ENCODE measurements at places on chromosomes 12 and 14.

DNA sequence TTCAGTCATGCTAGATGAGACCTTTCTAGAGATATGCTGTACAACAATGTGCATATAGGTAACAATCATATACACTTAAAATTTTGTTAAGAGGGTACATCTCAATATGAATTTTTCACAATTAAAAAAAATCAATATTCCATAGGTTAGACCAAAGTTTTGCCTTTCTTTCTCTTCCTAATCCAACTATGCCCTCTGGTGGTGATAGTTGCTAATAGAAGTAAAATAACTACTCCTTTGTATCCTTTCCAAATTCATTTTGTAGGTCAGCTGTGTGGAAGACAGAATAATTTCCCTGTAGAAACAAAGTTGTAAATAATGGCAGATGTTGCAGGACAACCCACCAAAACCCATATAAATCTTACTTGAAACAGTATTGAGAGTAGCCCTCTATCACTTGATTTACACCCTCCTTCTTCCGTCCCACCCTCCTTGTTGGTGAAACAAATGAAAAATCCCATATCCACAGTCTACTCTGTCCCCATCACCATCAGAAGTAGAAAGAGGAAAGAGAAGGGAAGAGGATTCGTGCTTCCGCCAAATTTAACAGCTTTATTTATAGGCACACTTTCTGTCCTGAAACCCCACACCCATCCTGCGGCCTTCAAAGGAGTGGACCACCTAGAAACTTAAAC lies 34.2 kb upstream of the KICS2 start:
- no peak for DNase-seq

GRCh38 chr14:80428671-80429070 lies 217.4 kb upstream of the DIO2 start:
- DNase-seq: no peak

- DNase-seq: no peak
These were observed 13.2 kb downstream of the FMNL3 start for GRCh38 chr12:49693931-49694444.

DNA sequence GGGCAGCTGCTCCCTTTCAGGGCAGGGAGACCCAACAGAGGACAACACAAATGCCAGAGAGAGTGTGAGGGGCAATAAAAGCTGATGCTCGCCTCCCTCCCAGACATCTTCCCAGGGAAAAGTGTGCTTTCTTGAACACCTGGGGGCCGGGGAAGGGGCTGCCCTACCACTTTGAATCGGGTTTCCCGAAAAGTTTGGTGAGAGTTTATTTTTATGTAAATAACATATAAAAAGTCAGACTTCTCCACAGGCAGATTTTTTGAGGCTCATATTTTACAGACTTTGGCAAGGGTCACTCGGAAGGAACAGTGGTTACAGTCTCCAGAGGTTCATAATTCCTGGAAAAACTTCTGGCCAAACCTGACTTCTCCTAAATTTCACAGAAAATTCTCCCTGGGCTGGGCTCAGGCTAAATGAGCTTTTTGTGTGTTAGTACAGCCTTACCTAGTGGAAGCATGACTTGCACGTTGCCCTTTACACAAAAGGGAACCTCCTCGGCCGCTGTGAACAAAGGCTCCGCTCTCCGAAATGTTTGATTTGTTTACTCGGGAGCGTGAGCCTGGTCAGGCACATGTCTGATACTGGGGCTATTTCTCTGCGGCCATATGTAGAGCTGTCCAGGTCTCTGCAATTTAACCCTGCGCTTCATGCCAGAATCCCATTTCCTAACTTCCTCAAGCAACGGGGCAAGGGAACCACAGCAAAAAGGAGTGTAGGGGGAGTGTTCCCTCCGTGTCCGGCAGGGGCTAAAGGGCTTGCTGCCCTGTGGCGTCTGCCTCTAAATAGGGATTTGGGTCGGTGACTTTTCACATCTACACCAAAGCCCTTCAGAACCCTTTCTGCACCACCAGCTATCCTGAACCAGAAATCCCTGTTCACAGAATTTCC lies 3.4 kb downstream of the RTL1 start:
- DNase-seq: no peak

GRCh38 chr12:110741341-110742095 lies 1.2 kb downstream of the PPP1CC start:
- no peak for DNase-seq

- no peak for DNase-seq
These were observed 230.5 kb upstream of the EGLN3 start for GRCh38 chr14:34181338-34181737.

DNA sequence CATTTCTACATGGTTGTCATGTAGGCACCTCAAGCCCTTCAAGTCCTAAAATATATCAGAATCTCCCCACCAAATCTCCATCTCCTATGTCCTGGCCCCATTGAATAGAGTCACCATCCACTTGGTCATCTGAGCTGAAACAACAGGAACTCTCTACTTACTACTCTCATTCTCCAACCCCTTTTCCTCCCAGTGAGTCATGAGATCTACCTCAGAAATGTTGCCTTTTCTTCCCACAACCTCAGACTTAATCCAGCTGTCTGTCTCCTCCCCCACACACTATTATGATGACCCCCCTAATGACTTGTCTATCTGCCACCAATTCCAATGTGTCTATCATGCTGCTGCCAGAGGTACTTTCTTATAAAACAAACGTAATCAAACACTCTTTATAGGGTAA lies 72.3 kb upstream of the TMEM263 start:
- DNase-seq: no peak

DNA sequence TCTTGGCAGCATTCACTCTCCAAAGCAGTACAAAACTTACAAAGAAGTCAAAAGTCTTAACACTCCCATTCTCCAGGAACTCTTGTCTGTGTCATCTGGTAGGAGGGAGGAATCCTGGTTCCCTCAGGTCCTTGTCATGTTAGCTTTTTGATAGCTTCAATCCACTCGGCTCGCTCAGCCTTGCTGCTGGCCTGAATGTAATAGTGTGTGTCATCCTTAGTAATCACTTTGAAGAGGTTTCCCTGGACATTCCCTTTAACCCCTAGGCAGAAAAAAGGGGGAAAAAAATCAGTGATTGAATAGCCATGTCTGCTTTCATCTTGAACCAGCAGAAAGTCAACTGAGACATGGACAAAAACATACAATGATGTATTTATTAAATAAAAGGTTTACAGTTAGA lies 24.8 kb downstream of the PLEK2 start:
- DNase-seq: no peak

DNA sequence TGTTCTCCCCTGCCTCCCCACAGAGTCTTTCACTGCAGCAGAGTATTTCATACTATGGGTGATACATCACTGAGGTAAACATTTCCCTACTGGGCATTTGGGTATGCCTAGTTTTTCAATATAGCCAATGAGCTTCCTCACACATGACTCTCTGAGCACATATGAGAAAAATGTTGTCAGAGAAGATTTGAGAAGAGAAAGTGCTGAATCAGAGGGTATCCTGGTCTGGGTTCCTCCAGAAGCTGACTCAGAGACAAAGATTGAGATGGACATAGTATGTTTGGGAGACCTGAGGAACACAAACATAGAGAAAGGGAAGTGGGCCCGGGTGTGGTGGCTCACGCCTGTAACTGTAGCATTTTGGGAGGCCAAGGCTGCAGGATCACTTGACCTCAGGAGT lies 12.6 kb downstream of the SLC8B1 start:
- no peak for DNase-seq

- DNase-seq: no peak
These were observed 127.7 kb downstream of the SNAPC1 start for GRCh38 chr14:61889914-61890351.

DNA sequence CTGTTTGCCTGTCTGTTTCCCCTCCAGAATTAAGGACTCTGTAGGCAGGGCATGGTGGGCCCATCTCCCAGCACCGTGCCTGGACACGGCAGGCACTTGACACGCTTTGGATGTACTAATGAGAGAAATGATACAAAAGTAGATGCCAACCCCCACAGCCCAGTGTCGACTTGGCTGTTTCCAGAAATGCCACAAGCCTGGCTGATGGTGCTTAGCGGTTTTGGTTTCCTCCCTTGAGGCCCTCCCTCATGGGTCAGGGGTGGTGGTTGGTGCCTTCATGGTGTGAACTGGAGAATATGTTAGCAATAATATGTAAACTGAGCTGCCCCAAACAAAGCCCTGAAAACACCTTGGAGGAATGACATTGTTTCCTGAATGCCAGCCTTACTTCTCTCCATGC lies 55.5 kb upstream of the ESRRB start:
- no peak for DNase-seq

DNA sequence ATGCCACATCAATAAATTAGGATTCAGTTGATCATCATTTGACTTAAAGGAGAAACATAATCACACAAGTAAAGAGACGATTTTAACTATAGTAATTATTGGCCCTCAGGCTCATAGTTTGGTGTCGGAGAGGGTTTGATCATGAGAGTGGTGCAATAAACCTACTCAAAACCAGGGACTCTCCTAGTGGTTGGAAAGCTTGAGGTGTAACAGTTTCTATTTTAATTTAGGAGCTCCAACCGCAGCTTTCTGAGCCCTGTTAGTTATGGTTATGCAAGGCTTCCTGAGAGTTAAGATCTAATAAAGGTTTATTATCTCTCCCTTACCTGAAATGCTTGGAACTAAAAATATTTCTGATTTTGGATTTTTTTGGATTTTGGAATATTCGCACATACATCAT lies 36.4 kb downstream of the TMTC2 start:
- no peak for DNase-seq

GRCh38 chr12:114407842-114408411 lies 2.0 kb upstream of the TBX5 start:
- no peak for DNase-seq

DNA sequence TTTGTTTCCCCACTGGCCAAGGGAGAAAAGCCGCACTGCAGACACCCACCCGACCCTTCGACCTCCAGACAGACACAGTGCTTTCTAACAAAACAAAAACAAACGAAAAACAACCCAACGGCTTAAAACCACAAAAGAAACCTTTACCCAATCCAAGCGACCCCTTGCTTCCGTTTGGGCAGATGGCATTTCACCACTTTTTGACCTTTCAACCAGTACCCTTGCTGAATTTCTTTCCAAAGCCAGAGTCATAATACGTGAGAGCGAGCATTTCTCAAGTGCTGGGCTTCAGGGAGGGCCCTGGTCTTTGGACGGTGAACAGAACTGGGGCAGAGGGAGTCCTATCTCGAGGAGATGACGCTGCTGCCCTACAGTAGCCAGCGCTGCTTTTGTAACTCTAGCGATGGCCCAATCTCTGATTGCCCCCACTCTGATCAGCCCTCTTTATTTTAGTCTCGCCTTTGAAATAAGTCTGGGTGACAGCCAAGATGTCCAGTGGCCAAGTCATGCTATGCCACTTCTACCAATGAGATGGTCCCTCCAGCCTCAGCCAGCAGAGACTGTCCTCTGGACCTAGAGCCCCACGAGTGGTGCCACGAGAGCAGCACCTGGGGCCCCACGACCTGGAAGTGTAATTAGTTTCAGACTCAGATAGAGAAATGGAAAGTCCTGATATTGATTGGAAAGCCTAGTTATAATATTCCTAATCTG lies 21.9 kb upstream of the ADIPOR2 start:
- no peak for DNase-seq

DNA sequence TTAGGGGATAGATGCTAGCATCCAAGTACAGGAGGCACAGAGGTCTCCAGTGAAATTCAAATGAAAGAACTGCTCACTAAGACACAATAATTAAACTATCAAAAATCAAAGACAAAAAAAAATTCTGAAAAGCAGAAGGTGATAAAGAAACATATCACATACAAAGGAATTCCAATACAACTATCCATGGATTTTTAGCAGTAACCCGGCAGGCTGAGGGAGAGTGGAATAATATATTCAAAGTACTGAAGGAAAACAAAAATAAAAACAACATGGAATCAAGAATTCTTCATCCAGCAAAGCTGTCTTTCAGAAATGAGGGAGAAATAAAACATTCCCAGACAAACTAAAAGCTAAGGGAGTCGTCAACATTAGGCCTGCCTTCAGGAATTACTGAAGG lies 31.9 kb downstream of the A2M start:
- DNase-seq: no peak

- DNase-seq: no peak
These were observed 84.9 kb upstream of the DUSP6 start for GRCh38 chr12:89437231-89437630.

DNA sequence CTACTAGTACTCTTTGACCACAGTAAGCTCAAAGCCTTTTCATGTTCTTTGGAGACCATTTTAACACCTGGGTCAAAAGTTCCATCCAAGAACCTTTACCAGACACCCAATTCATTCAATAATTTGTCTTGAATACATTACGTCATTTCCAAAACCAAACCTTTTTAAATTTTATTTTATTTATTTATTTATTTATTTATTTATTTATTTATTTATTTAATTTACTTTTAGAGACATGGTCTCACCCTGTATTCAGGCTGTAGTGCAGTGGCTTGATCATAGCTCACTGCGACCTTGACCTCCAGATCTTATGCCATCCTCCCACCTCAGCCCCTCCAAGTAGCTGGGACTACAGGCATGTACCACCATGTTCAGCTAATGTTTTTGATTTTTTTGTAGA lies 113.5 kb downstream of the BCAT1 start:
- no peak for DNase-seq

- DNase-seq: no peak
These were observed 22.0 kb downstream of the VSX2 start for GRCh38 chr14:74261288-74261687.

- no peak for DNase-seq
These were observed 99.8 kb downstream of the PTGER2 start for GRCh38 chr14:52413729-52414408.

DNA sequence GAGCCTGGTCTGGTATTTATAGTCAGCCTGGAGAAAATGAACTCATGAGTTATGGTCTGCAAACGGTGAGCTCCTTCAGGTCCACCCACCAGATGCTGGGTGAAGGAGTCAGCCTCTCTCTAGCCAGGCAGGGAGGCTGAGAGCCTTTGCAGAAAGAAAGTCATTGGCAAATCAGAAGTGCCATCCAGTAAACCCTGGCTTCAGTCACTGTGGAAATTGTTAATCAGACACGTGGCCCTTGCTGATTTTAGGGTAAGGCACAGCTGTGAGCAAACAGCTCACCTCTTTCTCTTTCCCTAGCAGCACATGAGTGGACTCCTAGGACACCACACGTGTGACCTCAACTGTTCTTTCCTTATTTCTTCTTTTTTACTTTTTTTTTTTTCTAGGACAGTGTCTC lies 44.9 kb downstream of the CHST11 start:
- DNase-seq: no peak

DNA sequence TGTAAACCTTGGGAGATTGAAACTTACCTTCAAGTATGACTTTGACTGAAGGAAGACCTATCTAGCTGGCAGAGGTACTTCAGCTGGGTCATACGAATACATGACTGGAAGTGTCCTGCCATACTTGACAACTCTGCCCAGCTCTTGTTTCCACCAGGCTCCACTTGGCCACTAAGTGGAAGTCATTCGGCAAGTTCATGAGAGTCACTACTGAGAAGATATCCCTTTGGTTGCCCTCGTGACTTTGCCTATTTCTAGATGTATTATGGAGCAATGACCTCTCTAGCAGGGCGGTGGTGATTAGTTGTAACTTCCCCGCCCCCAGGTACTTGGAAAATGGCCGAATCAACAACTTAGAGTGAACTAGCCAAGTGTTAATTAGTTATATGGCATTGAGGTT lies 8.6 kb upstream of the CACNA1C start:
- no peak for DNase-seq

- no peak for DNase-seq
These were observed 66.4 kb downstream of the GALNT9 start for GRCh38 chr12:132263061-132263360.

Measured in activated CD8-positive, alpha-beta memory T cell treated with anti-CD3 and anti-CD28 coated beads for 48 hours (primary cell).